Activated naive CD4-positive, alpha-beta T cell (primary cell): ENCODE measurements at places on chromosomes 6 and 20.

DNA sequence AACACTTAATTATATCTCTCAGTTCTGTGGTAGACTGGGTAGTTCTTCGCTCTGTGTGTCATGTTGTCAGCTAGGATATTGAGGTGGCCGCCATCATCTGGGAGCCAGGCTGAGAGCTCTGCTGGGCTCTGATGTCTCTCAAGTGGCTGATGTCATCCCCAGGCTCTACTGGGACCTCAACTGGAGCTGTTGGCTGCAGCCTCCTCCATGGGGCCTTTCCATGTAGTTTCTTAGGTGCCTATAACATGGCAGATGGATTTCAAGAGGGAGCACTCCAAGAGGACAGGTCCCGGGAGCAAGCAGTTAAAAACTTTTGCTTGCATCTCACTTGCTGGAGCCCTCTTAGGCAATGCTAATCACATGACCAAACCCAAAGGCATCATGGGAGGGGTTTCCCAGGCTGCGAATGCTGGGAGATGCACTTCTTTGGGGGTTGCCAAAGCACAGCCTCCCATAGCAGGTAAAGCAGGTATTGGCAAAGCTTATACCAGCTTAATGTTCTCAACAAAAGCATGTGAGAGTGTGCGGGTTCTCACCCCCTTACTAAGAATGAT, 129.8 kb downstream of the TMEM242 start:
- DNase-seq: no peak

GRCh38 chr20:61771805-61772350, 293.8 kb downstream of the TAF4 start:
- no peak for DNase-seq

DNA sequence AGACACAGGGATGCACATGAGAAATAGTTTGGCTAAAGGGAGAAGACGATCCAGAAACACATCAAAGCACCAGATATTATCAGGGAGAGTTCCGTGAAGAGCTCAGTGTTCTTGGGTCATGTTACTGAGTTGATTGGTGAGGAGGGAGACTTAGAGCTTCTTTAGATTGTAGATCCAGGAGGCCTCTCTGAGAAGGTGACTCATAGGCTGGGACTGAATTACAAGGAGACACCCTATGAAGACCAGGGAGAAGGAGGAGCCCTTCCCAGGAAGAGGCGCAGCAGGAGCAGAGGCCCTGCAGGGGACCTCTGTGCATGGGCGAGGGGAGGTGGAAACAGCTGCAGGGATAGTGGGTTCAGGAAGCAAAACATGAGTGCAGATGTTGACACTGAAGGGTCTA, 196.5 kb downstream of the SLC24A3 start:
- DNase-seq: no peak

- DNase-seq: no peak
Observed at GRCh38 chr6:12384357-12384912, 94.3 kb downstream of the EDN1 start.

GRCh38 chr6:20709451-20709850, 175.2 kb downstream of the CDKAL1 start:
- no peak for DNase-seq

DNA sequence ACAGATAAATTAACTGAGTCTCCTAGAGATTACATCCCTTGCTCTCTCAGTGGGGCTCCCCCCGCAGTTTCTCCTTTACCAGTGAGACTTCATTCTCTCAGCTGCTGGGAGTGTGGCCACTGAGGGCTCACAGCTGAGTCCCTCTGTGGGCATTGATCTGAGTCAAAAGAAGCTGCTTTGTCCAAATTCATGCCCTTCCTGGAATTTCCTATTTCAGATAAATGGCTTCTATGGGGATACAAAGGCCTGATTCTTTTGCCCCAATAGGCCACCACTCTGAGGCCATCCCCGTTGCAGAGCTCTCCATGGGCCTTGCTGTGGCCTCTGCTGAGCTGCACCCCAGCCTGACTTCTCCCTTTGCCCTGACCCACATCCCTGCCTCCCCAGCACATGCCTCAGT, 10.0 kb downstream of the CST5 start:
- no peak for DNase-seq

- no peak for DNase-seq
Observed at GRCh38 chr6:160122744-160123143, 1.1 kb downstream of the SLC22A1 start.

DNA sequence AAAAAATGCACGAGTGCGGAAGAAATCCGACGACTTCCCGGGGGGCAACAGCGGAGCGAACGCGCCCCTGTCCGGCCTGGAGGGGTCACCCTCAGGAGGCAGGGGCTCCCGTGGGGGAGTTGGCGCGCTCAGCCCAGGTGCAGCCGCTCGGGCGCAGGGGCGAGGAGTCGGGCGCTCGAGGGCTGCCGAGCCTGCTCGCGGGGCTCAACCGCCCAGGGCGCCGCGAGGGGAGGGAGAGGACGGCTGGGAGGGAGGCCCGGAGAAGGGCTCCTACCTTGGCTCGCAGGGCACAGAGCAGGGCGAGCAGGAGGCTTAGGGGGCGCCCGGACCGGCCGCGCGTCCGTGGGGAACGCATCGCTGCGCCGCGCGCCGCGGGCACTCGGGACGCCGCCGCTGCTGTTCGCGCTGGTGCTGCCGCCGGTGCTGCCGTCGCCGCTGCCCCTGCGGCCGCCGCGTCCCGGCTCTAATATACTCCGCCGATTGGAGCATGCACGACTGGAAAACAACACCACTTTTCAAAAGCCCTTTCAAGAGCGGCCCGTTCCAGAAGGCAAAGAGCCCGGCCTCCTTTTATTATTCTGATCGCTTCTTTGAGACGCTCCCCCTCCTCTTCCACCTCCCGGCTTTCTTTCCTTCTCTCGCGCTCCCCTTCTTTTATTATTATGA, 490 bp downstream of the JAG1 start:
- DNase-seq: no peak

DNA sequence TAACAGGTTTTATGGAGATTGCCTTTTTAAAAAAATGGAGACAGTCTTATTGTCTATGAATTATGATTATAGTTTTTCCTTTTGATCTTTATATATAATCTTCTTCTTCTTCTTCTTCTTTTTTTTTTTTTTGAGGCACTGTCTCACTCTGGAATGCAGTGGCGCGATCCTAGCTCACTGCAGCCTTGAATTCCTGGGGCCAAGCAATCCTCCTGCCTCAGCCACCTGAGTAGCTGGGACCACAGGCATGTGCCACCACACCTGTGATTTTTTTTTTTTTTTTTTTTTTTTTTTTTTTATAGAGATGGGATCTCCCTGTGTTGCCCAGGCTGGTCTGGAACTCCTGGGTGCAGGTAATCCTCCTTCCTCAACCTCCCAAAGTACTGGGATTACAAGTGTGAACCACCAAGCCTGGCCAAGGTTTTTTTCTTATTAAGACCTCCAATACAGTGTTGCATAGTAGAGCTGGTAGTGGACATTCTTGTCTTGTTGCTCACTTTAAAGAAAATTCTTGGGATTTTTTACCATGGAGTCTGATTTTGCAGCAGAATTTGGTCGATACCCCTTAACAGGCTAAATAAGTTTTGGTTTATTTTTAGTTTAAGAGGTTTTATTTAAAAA, 46.5 kb downstream of the STK4 start:
- DNase-seq: no peak

- no peak for DNase-seq
Observed at GRCh38 chr20:50821994-50822393, 27.1 kb downstream of the BCAS4 start.

DNA sequence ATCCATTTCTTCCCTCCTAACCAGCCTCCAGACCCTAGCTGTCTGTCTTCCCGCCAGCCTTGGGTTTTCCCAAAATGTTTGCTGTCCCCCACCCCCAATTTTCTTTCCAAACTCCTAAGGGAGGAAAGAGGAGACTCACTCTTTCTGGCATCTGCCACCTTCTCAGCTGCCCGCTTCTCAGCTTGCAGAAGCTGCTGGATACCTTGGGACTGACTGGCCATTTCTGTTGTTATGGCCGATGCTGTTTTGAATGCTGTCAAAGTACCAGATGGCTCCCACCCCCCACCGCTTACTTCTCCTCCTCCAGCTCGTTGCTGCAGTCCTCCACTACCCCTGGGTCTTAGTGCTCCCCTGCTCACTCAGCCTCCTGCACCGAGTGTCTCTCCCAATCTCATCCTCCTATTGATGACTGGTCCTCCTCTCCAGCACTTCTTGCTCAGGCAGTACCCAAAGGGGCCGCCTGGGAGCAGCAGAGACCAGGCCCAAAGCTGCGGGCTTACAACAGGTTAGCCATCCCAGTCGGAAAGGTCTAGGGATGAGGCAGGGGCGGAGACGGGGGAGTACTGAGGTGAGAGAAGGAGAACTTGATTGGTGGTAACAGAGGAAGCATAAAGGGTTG, at the start of gene ATP6V1G2:
TSS of gene ATP6V1G2 (minus strand) at position 270 of the 619 bp plus-strand sequence. CDS start at position 221, 49 bp downstream.
- DNase-seq: peak; percentile 74

GRCh38 chr6:154164397-154164796, 125.4 kb downstream of the OPRM1 start:
- DNase-seq: no peak

DNA sequence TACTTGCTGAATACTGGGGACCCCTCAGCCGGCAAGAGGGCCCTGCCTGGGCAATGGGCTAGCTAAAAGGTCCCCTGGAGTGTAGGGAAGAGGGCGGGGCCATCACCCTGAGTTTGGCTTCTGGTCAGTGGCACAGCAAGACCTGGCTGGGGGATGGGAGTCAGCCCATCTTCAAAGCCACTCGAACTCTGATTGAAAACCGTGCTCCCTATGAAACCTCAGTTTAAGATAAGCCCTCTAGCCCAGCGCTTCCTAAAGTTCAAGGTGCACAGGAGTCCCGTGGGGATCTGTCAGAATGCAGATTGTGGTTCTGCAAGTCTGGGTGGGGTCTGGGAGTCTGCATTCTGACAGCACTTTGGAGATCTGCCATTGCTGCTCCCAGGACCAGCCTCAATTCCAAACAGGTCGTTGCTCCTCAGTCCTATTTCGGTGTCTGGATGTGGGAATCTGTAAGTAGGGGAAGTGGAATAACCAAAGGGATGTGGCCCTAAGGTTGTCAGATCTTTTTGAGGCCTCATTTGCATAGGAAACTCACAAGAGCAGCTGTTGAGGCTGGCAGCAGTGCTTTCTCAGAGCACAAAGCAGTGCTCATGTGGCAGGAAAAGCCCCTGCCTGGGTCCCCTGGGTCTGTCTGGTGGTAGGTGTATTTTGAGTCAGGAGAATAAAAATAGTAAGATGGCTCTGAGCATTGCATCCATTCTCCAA, 85.3 kb upstream of the SCP2D1 start:
- no peak for DNase-seq

GRCh38 chr6:3371222-3371949, 85.5 kb downstream of the SLC22A23 start:
- no peak for DNase-seq

DNA sequence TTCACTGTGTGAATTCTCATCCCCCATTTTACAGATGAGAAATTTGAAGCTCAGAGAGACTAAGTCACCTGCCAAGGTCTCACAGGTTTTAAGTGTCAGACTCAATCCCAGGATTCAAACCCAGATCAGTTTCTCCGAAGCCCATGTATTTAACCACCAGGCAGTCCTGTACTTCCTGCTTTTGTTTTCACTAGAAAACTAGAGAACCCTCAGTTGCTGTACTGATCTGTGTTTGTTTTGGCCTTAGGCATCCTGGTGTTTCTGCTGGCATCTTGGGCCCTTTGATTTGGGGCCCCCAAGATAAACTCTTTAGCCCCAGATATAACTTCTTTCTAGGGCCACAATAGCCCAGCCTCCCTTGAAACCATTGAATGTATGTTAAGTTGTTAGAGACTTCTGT, 36.5 kb downstream of the PPP1R16B start:
- no peak for DNase-seq

DNA sequence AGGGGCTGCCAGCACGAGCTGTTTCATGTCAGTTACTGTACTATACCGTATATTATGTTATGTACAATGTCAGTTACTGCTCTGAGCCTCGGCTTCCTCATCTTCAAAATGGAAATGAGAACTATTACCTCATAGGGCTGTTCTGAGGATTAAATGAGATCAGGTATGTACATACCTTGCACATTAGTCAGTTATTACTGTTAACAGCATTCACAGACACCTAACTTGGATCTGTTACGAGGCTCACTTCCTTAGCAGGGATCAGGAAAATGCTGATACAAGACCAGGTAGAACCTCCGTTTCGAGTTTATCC, 69.7 kb upstream of the TBC1D7 start:
- no peak for DNase-seq

- no peak for DNase-seq
Observed at GRCh38 chr6:106160189-106160588, 74.1 kb downstream of the PRDM1 start.

GRCh38 chr6:11188161-11188915, 44.1 kb downstream of the NEDD9 start:
- DNase-seq: no peak

DNA sequence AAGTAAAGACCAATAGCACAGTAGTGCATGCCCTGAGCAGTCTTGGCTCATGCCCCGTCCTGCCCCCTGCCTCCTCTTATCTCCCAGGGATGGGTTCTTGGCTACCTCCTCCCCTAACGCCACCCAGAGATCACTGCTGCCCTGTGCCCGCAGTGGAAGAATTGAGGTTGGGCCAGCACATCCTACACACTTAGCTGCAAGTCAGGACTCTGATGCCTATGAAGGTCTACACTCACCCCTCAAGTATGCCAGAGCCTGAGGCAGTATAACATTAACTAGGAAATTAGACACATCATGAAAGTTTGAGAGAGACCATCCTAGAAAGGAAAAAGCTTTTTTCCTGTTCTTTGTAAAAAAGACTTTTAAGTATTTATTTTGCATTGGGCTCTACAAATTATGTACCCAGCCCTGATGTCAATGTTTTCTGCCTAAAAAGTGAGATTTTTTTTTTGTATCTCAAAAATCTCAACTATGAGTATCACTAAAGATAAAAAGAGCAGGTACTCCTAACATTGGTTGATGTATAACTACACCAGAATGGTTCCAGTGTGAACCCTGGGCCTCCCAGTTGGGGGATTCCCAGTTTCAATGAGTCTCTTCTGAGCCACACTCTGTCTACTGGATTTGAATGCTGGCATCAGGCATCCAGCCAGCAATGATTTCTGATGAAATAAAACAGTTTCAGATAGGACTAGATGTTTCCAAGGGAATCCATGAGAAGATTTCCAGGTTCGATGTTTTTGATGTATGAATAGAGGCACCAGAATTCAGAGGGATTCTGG, 115.4 kb downstream of the ISM1 start:
- no peak for DNase-seq
